ENCODE measurements at places on chromosomes 7 and 10.

DNA sequence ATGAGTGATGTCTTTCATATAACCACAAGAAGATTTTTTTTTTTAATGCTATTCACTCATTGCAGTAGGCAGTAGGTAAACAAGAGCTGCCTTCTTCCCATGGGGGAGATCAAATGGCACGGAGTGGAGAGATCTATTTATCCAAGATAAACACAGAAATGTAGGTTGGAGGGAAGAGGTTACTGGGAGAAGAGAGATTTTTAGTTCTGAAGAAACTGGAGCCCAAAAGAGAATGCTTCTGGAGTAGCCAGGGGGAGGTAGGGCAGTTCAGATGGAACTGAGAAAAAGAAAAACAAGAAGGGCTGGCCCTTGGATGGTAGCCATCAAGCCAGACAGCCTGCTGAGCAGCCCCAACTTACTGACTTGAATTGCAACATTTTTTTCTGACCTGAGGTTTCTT, 270.1 kb upstream of the TPK1 start:
- no peak for DNase-seq

- no peak for DNase-seq
Measured at GRCh38 chr7:40000734-40001315, 50.8 kb downstream of the CDK13 start.

- DNase-seq: no peak
Measured at GRCh38 chr10:104255311-104255981, 754 bp downstream of the GSTO1 start.

GRCh38 chr7:147053746-147054145, 937.1 kb downstream of the CNTNAP2 start:
- DNase-seq: no peak

DNA sequence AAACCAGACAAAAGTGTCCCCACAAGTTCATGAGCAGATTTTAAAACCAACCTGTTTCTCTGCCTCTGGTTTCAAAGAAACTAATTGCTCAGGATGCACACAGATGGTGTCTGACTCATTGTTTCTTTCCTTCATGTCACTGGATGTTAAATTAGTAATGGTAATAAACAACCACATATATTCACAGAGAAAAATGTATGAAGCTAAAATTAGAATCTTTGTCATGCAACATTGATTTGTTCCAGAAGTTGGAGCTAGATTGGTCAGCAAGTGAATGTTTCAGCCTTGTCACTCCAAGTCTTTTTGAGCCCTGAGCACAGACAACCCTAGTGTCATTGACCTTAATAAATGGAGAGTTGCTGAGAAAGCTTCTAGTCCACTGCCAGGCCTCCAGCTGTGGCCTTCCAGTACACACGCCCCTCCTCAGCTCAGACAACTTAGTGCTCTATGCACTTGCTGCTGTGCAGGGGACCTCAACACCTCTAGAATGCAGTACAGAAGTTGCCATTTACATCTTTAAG, 175.9 kb downstream of the CCDC71L start:
- no peak for DNase-seq

DNA sequence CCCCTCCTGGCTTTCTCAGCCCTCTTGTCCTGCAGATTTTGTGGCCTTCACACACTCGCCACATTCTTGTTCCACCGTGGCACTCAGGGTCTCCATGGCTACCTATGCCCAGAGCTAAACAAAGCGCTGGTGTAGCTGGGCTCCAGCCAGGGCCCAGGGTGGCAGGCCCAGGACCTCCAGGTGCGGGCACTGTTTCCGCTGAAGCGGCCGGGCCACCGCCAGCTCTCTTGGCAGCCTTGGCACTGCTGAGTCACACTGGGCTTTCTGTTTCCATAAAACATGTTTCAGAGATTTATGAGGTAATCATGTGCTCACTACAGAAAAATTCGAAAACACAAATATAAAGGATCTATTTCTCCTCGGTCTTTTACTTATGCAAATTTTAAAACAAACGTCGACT, 51.3 kb downstream of the AOC1 start:
- DNase-seq: no peak

- no peak for DNase-seq
Measured at GRCh38 chr10:89207801-89208551, 859 bp upstream of the CH25H start.

- no peak for DNase-seq
Measured at GRCh38 chr10:81817596-81818170, 57.3 kb upstream of the NRG3 start.

- no peak for DNase-seq
Measured at GRCh38 chr7:479115-479947, 40.3 kb downstream of the PDGFA start.

- DNase-seq: no peak
Measured at GRCh38 chr7:124033807-124034753, 1.2 kb upstream of the TMEM229A start.

DNA sequence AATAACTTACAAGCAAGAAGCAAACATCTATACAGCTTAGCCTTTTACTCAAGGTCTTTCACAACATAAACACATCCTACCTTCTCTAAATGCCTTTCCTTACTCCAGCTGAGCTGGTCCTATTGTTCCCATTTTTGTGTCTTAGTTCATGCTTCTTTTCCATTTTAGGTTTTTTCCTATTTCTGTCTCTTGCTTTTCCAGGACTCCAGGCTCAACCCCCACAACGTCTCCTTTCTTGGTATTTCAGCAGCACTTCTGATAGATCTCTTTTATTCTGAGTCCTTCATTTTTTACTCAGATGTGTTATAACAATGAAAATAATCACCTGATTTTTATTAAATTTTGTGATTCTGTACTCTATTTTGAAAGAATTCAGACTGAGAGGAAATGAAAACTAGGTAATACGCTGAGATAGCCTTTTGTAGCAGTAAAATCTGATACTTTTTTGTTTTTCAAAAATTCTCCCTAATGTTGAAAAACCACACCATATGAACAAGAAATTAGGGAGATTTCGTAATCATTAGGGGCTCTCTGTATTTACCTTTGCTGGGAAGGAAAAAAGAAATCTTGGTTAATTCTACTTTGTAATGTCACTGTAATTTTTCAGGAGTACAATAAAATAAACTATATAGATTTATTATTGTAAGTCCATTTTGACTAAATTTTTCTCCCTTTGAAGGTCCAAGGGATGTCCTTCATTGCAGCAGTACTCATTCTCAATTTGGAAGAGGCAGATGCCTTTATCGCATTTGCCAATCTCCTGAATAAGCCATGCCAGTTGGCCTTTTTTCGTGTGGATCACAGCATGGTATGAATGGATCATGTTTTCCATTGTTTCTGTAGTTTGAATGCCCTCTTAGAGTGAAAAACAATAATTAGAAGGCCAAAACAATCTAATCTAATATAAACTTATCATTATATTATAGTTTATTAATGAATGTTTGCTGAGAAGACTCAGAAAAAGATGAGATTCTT, 24.0 kb upstream of the HELLS start:
- DNase-seq: no peak

DNA sequence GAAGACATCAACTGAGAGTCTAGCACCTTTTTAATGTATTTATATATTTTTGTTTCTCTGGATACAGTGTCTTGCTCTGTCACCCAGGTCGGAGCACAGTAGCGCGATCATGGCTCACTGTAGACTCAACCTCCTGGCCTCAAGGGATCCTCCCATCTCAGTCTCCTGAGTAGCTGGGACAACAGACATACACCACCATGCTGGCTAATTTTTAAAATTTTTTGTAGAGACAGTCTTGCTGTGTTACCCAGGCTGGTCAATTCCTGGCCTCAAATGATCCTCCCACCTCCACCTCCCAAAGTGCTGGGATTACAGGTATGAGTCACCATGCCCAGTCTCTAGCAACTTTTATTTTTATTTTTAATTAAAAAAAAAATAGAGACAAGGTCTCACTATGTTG, 51.4 kb upstream of the ANLN start:
- no peak for DNase-seq

Measured in activated gamma-delta T cell (primary cell).